ENCODE measurements at places on chromosomes 7 and 10.

GRCh38 chr10:70528741-70529362 is 50.3 kb downstream of the PALD1 start:
- no peak for DNase-seq

DNA sequence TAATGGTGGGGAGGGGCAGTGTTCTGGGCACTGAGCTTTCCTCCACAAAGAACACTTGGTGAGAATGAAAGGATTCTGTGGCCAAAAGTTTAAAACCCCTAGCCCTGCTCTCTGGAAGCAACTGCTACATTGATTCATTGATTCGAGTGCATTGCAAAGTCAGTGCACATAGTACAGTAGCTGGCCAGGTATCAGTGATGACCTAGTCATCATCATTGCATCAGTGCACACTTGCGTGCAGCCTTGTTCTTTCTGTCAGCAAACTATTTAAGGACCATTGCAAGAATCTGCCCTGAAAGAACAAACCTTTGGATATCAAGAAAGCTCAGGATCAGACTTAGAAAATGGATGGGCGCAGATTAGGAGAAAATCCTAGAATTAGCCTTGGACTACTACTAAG is 47.4 kb downstream of the CUL1 start:
- no peak for DNase-seq

GRCh38 chr10:70893227-70894006 is 5.1 kb upstream of the PCBD1 start:
- DNase-seq: no peak

DNA sequence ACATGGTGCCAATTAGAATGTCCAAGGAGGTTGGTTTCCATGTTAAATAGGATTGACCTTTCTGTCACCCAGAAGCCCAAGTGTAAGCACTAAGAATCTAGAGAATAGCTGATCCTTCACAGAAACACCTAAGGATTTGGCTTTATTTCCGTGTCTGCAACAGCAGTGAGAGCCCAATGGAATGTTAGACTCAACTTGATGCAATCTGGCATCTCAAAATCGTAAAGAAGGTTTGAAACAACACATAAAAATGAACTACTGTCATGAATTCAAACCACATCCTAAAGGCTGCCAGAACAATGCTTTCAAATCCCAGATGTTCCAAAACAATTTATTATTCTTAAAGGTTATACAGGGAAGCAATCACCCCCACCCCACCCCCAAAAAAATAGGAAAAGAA is 18.6 kb downstream of the PPP1R3C start:
- DNase-seq: no peak

DNA sequence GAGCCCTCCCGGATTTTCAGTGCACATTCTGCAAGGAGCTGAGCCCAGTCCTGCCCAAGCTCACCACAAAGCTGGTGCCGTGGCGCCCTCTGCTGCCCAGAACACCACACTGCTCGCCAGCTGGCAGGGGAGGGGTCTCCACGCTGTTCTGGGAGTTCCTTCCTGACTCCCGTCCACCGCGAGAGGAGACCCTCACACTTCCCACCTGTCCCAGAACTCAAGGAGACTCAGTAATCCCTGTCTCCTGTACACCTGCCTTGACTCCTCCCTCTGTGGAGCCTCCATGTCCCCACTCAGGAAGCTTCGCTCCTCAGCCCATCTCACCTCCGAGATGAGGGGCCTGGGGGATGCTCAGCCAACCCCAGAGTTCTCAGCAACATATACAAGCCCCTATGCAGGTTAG is 11.3 kb downstream of the C10orf105 start:
- DNase-seq: no peak

DNA sequence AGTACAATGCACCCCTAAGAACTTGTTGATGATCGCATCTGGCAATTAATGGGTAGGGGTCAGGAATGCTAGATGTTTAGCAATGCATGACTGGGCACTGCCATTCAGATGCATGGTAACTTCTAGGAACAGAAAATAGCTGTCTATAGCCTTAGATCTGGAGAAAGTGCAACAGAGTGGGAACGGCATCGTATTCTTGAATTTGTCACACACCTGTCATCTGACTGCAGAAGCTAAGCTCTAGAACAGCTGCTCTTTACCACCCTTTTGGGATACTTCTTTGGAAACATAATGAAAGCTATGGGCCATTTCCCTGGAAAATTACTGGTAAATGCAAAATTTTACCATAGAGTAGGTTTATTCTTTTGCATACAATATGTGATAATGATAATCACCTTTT is 118.1 kb downstream of the SLC25A13 start:
- DNase-seq: no peak

DNA sequence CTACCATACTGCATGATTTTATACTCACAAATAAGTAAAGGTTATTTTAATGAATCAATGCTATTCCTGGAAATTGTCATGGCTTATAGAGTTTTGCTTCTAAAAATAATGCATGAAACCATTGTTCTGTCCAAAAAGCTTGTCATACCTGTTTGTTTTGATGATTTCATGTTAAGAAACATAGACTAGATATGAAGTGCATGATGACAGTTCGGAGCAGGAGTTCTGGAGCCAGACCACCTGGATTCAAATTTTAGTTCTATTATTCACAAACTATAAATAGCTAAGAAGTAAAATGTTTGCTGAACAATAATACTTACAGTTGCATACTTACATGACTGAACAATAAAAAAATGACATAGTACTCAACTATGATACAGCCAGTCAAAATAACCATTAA is 107.0 kb upstream of the AKR1E2 start:
- DNase-seq: no peak

- DNase-seq: no peak
Measured at GRCh38 chr7:116522247-116522646, 2.6 kb upstream of the CAV1 start.

DNA sequence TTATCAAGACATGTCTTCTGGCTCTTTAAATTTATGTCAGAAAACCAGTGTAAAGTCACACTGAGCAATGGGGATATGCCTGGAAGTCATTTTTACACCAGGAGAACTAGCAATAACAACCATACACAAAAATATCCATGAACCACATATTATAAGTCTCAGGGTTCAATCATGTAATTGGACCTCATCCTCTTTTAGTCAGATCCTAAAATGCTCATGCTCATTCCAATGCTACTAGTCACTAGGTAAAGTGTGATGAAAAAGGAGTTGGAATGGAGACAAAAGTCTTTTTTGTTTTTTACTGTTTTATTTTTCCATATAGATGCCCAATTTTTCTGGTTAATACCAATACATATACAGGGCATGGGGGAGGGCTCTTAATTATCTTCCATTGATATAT is 306.1 kb downstream of the DGKB start:
- DNase-seq: no peak

GRCh38 chr7:66304536-66304935 is 99.4 kb downstream of the TPST1 start:
- DNase-seq: no peak

DNA sequence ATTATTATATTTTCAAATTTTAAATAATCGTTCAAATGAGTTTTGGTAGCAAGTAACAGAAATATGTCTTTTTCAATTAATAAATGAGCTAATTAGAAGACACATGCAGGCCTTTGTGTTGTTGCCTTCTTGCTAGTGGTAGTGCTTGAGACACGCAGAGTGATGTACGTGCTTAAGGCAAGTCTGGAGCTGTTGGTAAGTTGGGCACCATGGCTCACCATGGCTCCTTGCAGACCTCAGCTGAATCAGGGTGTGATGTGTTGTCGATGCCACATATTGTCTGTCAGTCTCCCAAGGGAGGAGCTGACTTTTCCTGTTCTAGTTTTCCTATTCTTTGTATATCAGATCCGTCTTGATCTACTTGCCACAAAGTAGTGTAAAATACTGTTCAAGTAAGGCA is 8.3 kb downstream of the CDK14 start:
- DNase-seq: no peak

- no peak for DNase-seq
Measured at GRCh38 chr7:35792472-35792871, 8.4 kb upstream of the SEPTIN7 start.

DNA sequence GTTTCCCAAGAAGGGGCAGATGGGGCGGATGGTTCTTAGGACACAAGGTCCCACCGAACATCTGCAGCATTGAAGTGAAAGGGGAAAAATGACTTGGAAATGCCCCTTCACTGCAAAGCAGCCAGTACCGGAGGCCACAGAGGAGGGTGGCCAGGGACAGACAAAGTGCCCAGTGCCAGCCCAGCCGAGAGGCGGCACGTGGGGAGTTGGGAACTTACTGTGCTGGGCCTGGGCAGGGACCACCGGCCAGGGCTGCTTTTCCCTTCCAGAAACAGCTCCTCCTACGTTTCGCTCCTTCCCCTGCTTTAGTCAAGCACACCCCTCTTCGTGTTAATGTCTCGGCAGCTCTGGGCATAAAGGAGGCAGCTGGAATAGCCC is 129.2 kb downstream of the TNS3 start:
- no peak for DNase-seq

DNA sequence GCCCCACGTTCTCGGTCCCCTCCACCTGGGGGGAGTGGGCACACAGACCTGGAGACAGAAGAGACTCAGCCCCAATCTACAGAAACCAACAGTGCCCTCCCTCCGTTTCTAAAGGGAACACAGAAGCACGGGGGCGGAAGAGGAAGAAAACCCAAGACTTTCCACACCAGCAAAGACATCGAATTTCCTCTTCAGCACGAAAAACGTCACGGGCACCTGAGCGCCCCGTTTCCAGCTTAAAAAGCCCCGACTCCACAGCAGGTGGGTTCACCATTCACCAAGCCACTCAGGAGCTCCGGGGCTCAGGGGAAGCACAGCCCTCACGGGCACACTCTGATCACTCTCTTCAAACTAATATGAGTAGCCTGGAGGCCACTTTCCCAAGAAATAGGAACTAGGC is 19.6 kb downstream of the NUDT1 start:
- DNase-seq: no peak

DNA sequence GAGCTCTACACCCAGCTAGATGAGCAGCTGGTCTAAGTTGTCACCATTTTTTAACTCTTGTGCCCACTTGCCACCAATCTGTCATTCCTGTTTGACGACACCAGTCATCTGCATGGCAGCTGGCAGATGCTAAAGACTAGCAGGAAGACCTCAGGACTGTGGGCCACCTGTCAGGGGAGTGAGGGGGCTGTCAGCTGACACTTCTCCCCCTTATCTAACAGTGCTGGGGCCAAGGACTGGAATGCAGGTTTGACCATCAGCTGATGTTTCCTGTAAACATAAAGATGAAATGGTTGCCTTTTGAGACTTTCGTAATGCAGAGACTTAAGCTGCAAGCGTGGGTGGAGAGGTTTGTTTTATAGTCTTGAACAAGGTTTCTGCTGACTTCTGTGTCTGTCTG is 93.5 kb downstream of the WNT2 start:
- DNase-seq: no peak

- DNase-seq: no peak
Measured at GRCh38 chr7:46754140-46754720, 827.7 kb downstream of the TNS3 start.

GRCh38 chr10:98610301-98610700 is 163.6 kb upstream of the HPS1 start:
- DNase-seq: no peak

DNA sequence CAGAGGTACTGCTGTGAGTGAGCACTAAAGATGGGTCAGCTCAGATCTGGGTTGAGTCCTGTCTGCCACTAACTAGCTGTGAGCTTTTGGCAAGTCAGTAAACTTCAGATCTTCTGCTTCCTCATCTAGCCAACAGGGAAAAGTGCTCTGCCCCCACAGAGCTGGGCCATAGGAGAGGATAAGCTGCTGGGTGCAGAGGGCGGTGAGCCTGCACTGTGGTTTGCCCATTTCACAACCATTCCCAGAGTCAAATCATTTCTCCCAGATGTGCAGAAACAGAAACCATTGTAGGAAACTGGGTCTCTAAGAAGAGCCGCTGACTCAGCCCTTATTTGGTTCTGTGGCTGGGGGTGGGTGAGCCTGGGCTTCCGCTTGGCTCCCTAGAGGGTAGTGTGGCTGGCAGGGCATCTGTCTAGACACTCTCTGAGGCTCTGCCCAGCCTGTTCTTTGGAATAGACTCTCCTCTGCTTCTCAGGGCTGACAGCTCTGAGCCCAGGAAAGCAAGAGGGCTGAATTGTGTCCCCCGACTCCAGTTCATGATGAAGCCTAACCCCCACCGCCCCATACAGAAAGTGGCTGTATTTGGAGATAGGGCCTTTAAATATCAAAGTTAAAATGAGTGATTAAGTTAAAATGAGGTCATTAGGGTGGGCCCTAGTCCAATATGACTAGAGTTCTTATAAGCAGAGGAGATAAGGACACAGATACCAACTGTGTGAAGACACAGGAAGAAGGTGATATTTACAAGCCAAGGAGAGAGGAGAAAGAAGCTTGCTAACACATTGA is 29.5 kb upstream of the ARHGAP22 start:
- no peak for DNase-seq

- no peak for DNase-seq
Measured at GRCh38 chr10:13414855-13415254, 66.8 kb upstream of the SEPHS1 start.

DNA sequence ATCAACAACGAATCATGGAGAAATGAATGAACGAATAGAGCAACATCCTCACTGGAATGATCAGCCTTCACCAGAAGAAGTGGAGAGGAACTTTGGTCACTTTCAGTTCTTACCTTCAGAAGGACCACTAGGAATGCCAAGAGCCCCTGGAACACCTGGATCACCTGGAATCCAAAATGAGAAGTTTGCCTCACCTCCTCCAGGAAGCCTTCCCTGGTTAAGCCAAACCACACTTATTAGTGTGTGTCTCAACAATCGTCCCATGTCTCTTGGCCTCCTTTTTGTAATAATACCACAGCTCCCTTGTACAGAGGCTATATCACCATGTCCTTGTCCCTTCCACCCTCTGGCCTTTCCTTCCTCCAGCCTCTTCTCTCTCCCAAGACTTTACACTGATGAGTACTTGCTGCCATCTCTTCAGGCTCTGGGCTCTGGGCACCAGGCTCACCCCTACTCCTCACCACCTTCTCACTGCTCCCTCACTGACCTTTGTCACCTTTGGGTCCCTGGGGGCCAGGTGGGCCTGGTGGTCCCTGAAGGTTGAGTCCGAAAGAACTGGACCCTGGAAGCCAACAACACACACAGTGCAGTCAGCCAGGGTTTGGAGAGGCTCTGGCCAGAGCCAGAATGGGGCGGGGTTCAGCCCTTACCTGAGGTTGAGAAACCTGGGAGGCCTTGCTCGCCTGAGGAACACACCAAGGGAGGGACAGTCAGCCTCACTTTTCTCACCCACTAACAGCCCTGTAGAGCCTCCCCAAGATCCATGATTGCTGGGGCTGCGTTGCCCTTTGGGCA is 46.5 kb downstream of the COL17A1 start:
- DNase-seq: no peak

- peak; percentile 27 for DNase-seq
Measured at GRCh38 chr10:47024399-47025252, 113.4 kb downstream of the PTPN20 start.
